ENCODE measurements at places on chromosomes 5 and 9.

DNA sequence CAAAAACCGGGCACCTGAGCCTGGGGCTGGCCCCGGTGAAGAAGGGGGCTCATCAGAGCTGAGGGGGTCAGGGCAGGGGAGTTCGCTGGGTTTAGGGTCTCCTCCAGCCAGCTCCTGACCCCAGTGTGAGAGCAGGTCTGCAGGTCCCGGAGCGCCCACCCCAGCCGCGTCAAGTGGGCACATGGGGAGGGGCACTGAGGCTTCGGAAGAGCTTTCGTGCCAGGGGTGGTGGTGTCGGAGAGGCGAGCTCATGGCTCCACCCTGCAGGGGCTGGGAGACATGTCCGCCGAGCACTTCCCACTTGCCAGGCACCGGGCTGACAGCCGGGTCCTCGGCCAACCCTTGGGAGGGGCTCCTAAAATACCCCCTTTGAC, 13.2 kb downstream of the VAV2 start:
- no peak for DNase-seq

DNA sequence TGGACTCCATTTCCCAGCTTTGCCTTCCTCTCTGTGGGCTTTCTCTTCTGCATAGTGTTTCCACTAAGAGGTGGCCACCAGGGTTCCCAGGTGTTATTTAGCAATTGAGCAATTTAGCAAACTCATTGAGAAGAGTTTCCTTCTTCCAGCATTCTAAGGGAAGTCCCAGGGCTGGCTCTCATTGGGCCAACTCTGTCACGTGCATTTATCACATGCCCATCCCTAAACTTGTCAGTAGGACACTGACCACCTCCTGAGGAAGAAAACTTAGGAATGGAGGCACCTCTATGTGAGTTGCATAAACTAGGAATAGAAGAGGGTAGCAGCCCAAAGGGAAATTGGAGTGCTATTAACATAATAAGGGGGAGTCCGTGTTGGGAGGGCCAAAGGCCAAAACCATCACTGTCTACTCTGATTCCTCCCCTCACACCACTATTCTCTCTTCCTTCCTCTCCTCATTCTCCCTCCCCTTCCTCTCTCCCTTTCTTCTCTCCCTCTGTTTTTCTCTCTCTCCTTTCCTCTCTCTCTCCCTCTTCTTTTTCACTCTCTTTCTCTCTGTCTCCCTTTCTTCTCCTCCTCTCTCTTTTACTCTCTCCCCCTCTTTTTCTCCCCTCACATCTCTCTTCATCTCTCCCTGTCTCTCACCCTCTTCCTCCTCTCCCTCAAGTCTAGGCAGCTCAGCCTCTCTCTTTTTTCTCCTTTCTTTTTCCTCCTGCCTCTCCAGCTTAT, 213.4 kb downstream of the PALM2AKAP2 start:
- no peak for DNase-seq

- DNase-seq = no peak
These were observed 68.8 kb downstream of the SLC44A1 start for GRCh38 chr9:105313238-105313637.

DNA sequence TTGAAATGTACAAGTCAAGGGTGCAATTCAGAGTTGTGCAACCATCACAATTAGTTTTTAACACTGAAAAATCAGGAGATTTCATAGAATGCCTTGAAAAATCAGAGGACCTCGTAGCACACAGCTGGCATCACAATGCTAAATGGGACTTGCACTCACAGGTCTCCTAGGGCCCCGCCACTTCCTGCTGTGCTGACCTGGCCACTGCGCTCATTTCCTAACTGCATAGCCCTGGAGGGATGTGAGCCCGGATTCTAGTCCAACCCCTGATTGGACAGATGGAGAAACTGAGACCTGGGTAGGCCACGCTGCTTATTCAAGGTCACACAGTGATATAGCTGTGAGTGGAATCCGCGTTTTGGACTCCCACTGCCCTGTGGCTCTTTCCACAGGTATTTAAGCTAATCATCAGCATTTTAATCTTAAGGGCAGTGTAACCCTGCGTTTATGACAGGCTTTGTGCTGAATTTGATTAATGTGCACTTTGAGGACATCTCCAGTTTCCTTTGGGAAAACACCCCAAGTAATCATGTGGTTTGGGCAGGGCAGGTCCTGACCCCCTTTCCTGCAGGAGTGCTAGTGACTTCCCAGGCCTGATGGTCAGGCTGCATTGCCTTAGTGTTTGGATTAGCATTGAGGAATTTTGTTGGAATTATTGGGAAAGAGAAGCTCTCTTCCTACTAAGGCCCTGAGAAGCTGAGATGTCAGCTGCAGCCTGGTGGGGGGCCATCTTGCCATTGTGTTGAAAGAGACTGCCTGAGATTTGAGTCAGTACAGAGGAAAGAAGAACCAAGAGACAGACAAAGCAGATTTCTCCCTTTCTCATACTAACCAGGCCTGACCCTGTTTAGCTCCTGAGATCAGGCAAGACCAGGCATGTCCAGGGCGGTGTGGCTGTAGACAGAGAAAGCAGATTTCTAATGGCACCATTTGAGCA, 36.2 kb downstream of the STC2 start:
- peak; percentile 88 for DNase-seq

DNA sequence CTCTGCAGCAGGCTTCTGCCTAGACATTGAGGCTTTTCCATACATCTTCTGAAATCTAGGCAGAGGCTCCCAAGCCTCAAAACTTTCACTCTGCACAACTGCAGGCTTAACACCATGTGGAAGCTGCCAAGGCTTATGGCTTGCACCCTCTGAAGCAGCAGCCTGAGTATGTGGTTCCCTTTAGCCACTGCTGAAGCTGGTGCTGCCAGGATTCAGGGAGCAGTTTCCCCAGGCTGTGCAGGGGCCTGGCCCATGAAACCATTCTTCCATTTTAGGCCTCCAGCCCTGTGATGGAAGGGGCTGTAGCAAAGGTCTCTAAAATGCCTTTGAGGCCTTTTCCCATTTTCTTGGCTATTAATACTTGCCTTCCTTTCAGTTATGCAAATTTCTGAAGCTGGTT, 680.3 kb upstream of the FTMT start:
- DNase-seq = no peak

GRCh38 chr5:50965654-50966375, 299.4 kb downstream of the PARP8 start:
- no peak for DNase-seq

DNA sequence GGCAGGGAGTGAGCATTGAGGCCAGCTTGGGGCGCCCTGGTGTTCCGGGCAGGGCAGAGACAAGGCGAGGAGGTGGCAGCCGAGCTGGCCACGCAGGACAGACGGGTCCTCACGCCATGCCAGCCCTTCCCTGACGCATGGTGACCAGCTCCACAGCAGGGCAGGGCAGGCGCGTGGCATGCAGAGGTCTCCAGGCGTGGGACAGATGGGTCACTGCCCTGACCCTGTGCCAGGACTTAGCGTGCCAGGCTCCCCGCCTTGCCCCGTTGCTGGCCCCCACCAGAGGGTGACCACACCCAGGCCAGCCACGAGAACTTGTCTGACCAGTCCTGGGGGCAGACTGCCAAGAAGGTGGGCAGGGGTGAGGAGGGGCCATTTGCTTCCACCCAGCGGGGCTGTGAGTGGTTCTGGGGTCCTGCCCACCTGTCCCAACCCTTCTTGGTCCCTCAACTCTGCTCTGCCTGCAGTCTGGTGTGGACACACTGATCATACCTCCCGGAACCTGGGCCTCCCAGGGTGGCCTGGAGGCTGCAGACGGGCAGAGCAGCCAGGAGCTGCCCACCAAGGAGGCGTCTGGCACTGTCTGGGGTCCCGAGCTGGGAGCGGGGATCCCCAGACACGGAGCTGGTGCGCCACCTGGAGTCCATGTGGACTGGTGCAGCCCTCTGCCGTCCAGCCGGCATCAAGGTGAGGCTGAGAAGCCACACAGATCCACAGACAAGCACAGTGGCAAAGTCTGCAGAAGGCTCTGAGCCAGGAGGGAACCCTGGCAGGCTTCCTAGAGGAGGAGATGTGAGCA, at the start of gene RNF224:
Gene RNF224, plus strand, starts transcription at position 449 of the 799 bp plus-strand sequence. CDS start 834 bp downstream, outside the sequence.
- DNase-seq = peak; percentile 88

DNA sequence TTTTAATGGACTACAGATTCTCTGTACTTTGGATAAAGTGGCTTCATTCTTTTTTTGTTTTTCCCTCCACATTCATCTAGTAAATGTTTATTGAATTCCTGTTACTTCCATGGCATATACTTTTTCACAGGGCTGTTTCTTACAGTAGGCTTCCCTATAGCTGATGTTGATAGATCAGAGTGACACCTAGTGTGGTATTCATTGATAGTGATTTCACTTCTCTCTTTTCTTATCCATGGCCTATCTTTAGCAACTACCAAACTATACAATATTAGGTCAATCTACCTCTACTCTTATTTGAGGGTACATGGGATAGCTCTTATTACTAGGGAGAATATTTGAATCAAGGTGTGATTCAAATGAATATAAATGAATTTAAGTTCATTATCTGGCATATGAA, 35.8 kb downstream of the FSD1L start:
- no peak for DNase-seq

- DNase-seq = no peak
These were observed 34.1 kb upstream of the RUFY1 start for GRCh38 chr5:179516221-179516620.

GRCh38 chr9:137482094-137482781, 23.1 kb upstream of the NSMF start:
- peak; percentile 87 for DNase-seq

GRCh38 chr5:114249823-114250222, 112.0 kb upstream of the KCNN2 start:
- DNase-seq = no peak

DNA sequence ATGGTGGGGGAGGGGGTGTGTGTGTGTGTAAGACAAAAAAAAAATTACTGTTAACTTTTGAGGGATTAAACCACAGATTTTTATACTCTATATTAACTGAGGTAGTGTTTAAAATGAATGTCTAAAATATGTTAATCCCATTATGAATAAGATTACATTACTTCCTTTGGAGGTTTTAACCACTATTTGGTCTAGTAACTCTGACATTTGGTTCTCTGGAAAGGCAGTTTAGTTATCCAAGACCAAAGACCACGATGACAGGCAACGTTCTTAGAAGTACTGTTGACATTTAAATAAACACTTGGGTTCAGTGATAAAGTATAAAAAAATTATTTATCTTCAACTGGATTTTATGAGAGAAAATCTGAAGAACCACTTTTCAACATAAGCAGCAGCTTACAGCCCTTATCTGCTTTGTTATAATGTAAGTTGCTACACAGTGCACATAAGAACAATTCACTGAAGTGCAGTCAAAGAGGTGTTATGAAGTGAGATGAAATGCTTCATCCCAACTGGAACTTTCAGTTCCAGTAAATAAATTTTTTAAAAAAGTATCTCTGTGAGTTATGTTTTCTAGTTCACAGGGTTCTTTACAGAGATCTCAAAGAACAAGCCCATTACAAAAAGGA, 94.5 kb downstream of the OSMR start:
- no peak for DNase-seq

DNA sequence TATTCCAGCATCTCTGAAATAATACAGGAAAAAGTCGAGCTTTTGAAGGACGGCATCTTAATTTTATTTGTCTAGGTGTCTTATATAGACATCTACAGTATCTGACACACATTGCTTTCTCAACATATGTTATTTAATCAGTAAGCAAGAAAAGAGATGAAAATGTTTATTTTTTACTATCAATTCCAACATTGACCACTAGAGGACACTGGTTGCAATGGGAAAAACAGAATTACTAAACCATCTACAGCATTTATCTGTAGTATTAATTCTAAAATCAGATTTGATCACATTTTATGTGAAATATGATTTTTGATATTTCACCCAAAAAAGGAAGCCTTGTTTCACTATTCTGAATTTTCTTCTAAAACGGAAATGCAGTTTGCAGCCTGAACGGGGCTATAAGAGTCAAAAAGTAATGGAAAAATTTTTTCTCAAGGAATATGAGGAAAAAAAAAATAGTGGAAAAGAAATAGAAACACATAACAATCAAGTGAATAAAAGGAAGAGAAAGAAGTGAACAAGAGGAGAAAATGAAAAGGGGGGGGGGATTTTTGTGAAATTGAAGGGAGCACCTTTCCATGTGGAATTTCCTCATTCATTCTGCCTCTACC, 98.6 kb downstream of the OSTF1 start:
- DNase-seq = peak; percentile 37

GRCh38 chr9:22452415-22453010, 5.9 kb downstream of the DMRTA1 start:
- no peak for DNase-seq

- no peak for DNase-seq
These were observed 140.6 kb downstream of the FSTL4 start for GRCh38 chr5:133471699-133472098.

DNA sequence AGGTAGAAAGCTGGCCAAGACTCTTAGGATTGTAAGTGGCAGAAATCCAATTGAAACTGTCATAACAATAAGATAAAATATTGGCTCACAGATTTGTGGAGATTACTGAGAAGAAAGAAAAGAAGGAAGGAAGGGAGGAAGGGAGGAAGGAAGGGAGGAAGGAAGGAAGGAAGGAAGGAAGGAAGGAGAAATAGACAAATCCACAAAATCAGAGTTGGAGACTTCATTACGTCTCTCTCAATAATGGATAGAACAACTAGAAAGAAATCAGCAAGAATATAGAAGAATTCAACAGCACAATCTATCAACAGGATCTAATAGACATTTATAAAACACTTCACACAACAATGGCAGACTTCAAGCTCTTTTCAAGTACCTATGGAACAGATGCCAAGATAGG, 17.9 kb upstream of the PAM start:
- no peak for DNase-seq

DNA sequence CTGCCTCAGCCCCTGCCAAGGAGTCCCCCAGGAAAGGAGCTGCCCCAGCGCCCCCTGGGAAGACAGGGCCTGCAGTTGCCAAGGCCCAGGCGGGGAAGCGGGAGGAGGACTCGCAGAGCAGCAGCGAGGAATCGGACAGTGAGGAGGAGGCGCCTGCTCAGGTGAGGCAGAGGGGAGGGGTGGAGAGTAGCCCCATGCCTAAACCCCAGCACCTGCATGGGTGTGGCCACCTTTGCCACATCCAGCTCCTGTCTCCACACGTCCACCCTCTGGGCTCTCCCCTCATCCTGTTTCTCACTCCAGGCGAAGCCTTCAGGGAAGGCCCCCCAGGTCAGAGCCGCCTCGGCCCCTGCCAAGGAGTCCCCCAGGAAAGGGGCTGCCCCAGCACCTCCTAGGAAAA, 17.2 kb downstream of the TCOF1 start:
- no peak for DNase-seq

DNA sequence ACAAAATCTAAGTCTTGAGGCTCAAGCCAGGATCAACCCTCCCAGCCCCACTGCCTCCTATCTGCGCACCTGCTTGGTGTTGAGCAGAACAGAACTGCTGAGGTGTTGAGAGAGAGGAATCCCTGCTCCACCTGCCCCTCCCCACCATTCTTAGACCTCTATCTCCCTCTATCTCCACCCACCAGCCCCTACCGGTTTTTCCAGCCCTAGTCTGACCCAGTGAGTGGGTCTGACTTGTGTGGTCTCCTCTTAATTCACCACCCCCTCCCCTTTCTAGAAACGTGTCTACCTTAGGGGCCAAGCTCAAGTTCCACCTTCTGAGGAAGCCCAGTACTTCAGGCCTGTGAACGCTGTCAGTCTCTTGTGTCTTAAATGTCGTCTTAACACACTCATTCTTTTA, 93.7 kb downstream of the ARHGAP26 start:
- no peak for DNase-seq

- DNase-seq = no peak
These were observed 744 bp upstream of the PPP2CA start for GRCh38 chr5:134226441-134227192.
